Tongue (tissue), 3 donors: ENCODE measurements at places on chromosomes 16 and 17. TPM values are rescaled to one million over a fixed set of nuclear protein-coding genes. Genes with fewer than 3 reads are reported as not detected.

Gene HEXIM2
- total RNA-seq = 5.6 TPM

Gene KRT35
- total RNA-seq = not detected

- peak; percentile 79 for DNase-seq
These were observed 218.5 kb upstream of the CIBAR2 start for GRCh38 chr16:85330694-85331188.

GRCh38 chr17:81526662-81527571 is 1.3 kb upstream of the FSCN2 start:
- no peak for DNase-seq

DNA sequence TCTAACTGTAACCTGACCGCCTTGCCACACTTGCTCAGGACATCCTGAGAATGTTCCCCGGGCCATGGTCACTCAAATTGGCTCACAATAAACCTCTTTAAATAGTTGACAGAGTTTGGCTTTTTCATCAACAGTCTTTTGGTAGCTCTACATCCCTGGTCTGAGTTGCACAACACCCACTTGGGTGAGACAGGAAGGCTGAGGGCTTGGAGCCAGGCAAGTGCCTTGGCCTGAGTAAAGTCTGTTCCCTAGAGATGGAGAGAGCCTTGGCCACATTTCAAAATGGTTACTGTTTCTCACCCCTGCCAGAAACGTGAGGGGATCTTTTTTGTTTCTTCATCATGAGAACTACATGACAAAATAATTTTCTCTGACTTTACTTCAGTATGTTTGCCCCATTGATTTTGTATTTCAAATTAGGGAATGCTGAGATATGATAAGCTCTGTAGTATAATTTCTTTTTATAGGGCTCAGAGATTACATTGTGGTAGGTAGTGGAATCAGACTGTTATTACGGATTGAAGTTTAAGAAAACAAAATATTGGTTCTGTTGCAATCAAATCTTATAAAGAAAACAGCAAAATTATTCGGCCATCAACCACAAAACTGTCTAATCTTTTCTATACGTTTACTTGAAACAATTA is 53.9 kb upstream of the NETO2 start:
- no peak for DNase-seq

DNA sequence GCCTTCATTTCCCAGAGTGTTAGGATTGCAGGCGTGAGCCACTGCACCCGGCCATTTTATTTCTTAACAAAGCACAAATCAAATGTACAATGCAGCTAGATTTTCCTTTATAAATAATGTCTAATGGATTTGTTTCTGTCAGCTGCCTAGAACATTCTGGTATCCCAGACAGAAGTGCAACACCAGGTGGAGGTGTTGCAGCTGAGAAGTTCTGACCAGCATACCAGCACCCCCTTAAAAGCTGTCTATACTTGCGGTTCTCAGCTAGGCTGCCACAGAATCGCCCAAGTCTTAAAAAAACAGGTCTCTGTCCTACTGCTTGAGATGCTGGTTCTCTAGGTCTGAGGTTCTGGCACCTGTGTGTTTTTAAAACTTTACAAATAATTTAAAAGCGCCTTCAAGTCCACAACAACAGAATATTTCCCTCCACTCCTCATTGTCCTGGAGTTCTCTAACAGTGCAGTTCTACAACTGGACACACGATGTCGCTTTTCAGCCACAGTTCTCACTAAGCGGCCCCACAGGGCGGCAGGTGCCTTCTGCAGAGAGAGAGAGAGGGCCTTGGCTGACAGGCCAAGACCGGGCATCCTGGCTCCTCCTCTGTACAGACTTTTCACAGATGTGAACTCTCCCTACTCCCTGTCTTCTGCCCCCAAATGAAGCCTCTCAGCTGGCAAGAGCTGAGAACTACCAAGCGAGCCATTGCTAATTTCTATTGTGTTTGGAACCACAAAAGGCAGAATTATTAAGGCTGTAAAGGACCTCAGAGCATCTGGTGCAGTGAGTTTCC is 32.6 kb upstream of the MEOX1 start:
- DNase-seq = peak; percentile 92

- no peak for DNase-seq
These were observed 152.7 kb upstream of the NOL11 start for GRCh38 chr17:67565068-67565467.

Gene C17orf113
- 2.3 TPM for total RNA-seq

Gene SDR42E1
- 7.9 TPM for total RNA-seq

DNA sequence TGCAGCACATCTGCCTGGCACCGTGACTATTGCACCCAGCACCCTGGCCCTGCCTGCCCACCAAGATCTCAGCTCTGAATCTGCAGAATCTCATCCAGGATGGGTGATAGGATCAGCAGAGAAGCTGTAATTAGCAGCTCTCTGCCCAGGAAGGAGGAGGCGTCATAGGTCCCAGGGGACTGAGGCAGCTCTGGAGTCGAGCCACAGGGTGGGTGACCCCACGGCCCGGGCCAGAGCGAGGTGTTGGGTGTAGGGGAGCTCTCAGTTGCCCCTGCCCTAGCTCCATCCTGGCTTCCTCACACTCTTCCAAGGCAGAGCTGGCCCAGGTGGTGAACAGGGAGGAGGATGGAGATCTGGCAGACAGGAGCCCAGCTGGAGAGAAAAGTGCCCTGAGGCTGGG is 18.2 kb upstream of the FAM83G start:
- DNase-seq = no peak

GRCh38 chr17:15262291-15263205 is 2.6 kb downstream of the PMP22 start:
- peak; percentile 97 for DNase-seq

Gene MT1G
- total RNA-seq = not detected

- no peak for DNase-seq
These were observed 24.1 kb upstream of the KRT24 start for GRCh38 chr17:40727447-40728231.

Gene DNAI2
- 0.21 TPM for total RNA-seq

- DNase-seq = no peak
These were observed 21.9 kb downstream of the TOM1L2 start for GRCh38 chr17:17950347-17950746.

GRCh38 chr16:8530752-8531384 is 59.4 kb downstream of the TMEM114 start:
- DNase-seq = no peak

DNA sequence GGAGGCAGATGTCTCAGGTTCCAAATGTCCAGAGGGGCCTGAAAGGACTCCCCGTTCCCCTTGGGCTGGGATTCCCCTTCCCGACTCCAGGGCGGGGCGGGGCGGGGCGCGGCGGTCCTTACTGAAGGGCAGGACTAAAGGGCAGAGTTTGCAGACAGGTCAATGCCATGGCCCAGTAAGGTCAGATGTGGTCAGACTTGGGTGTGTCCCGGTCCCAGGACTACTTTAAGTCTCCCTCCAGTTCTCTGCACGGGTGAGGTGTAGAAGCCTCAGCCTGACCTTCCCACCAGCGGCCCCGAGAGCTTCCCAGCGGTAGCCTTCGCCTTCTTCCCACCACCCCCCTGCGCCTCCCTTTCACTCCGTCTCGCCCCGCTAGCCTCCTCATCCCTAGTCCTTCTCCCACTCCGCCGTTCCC is 532 bp downstream of the KDM6B start:
- peak; percentile 35 for DNase-seq

Gene TK1
- 19.5 TPM for total RNA-seq

Gene C16orf54
- total RNA-seq = 0.72 TPM

Gene ABCC12
- not detected for total RNA-seq

DNA sequence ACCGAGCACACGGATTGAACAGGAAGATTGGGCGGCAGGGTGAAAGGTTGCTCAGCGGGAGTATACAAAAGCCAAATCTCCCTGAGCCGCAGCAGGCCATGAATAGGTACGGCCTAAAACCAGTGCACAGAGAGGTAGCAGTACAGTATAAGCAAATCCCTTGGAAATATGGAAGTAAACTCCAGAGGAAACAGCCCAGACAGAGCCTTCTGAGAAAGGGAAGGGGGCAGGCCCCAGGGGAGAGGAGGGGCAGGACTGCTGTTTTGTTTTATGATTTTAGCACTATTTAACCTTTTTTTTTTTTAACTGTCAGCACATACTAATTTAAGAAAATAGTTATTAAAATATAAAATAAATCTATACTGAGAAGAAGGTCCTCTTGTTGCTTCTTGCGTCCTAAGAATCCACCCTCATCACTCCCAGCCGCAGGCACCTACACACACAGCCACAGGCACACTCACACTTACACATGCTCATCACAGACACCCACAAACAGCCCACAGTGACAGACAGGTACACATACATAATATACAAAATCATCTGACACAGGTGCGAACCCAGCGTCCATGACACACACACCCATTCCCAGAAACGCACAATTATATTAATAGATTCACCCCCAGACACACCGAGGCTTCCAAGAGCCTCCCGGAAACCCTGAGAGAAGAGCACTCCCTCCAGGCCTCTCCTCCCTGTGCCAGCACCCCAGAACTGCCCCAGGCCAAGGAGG is 12.8 kb downstream of the PLXDC1 start:
- DNase-seq = no peak

Gene TBC1D24
- total RNA-seq = 20.4 TPM

Gene ALDOA
- total RNA-seq = 1,849 TPM

Gene SRCIN1
- 1.0 TPM for total RNA-seq

GRCh38 chr16:85617948-85618347 is 4.8 kb downstream of the GSE1 start:
- DNase-seq = no peak

DNA sequence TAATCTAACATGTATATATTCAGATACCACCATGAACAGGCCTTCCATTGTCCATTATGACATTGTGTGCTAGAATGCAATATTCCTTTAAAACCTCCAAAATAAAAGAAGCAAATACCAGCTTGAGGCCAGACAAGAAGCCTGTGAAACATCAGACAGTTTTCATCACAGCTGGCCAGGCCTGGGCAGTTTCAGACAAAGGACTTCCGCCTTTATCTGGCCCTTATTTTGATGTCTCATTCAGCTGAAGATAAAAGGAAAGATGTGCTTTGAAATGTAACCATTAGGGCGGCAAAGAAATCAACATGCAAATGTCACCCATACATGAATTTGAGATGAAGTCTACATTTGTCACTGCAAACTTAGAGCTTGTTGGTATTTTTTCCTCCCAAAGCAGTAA is 737.5 kb downstream of the KCNJ2 start:
- no peak for DNase-seq

DNA sequence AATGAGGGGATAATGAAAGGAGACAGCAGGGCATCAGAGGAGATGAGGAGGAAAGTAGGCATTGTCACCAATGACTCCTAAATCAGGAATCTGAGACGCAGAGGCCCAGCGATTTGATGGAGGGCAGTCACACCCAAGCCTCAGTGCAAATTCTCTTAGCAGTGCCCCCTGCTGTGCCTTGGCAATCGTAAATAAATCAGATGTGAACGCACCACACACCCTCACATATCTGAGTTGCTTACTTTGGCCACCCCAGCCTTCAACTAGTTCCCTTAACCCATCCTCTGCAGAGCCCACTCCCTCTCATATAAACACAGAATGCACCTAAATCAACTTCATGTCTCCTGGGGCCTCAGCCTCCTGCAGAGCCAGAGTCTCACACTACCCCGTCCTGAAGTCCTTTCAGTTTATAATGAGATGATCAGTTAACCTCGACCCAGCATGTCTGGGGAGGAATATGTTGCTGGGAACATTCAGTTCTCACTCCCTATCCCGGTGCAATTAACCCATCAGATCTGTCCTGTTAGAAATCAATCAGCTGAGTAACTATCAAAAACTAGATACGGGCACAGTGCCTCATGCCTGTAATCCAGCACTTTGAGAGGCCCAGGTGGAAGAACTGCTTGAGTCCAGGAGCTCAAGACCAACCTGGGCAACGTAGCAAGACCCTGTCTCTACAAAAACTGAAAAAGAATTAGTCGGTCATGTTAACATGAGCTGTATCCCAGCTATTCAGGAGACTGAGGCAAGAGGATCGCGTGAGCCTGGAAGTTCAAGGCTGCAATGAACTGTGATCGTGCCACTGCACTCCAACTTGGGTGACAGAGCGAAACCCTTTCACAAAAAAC is 78.4 kb downstream of the SLC39A11 start:
- DNase-seq = peak; percentile 35

- peak; percentile 46 for DNase-seq
These were observed 16.2 kb downstream of the CHP2 start for GRCh38 chr16:23771027-23771426.

DNA sequence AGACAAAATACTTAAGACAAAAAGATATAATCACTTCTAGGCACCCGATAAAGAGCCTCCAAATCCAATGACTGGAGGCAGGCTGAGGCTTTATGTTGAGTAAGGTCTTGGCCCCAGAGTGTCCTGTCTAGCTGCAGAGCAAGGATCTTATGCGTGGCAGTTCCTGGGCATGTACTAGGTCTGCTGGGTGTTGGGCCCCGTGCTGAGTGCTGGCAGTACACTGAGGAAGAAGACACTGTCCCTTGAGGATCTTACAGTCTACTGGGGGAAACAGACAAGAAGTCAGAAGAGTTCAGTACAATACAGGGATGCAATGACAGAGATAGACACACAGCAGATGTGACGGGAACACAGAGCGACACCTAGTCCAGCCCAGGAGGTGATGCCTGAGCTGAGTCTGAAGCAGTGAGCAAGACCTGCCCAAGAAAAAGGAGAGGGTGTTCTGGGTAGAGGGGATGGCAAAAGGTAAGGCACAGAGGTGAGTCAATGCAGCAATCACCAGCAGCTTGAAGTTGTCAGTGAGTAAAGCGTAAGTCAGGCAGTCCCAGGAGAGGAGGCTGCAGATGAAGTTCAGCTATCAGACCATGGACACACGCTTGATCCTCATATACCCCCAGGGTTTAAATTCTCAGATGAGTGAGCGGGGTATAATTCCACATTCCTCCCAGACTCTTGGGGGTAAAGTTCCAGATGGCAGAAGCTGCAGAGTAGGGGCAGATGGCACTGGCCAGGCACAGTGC is 18.1 kb downstream of the MAP3K14 start:
- no peak for DNase-seq

DNA sequence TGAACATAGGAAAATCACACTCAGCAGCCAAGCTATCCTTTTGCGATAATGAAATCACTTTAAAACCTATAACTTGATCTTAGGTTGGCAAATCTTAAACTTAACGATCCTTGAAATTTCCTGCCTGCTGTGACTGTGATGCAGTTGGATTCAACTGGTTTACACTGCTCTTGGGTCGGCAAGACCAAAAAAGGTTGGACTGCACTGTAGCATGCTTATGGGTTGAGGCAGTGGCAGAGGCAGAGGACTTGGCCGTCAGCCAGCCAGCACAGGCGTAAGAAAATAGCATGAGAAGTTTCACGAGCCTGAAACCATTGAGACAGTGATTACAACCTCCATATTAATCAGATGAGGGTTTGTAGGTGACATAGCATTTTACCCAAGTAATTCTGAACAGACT is 21.4 kb downstream of the WSB1 start:
- DNase-seq = peak; percentile 88

Gene NUDT7
- 4.4 TPM for total RNA-seq

Gene SHBG
- total RNA-seq = not detected

Gene EME2
- 10.6 TPM for total RNA-seq
